Cerebellar cortex (tissue), 1 donor: ENCODE measurements at places on chromosomes 7 and 10.

DNA sequence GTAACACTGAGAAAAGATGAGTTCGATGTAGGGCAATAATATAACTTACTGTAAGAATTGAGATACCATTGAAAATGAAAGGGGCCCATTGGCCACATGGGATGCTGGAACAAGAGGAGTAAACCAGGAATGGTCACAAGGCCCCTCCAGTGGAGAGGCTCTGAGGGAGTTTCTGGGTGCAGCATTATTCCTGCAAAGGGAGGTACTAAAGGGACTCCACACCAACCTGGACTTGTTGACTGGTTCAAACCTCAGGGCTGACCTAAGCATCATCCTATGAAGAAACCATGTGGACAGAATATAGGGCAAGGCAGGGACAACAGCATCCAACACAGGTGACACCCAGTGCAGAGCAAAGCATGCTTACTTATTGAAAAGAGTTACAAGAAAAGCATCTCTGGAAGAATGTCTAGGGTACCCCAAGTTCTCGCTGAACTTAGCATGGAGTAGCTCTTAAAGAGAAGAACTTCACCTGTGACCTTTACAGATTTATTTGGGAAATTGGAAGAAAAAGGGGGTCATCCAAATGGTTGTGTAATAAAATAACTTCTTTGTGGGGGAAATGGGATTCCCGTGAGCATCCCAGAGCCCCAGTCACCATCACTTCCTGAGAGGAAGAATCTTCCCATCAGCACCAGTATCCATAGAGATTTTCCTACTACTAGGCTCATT, 34.7 kb downstream of the PRSS2 start:
- DNase-seq: no peak

DNA sequence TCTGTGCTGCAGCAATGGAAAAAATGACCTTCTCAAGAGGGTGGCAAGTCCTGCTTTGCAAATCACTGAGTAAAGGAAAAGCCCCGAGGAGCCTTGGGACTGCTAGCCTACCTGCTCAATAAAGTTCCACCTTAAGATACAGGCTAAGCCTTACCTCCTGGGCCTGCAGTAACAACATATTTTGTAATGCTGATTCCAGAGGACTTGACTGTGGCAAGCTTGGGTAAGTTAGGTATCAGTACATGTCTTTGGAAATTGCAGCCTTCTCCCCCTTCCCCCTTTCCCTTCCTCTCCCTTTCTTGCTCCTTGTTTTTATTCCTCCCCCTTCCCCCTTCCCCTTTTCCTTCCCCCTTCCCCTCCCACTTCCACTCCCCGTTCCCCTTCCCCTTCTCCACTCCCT, 126.2 kb downstream of the SORCS3 start:
- no peak for DNase-seq

DNA sequence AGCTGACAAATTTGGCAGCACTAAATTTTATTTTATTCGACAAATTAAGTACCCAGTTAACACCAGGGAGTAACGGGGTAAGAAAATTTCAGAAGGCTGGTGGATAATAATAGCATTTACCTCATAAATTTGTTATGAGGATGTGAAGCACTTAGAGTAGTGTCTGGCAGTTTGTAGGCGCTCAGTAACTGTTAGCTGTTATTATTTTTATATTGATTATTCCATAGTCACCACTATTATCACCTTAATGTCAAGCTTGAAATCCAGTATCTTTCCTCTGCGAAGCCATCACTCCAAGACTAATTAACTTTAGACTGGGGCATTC, 563 bp upstream of the COA1 start:
- DNase-seq: no peak

DNA sequence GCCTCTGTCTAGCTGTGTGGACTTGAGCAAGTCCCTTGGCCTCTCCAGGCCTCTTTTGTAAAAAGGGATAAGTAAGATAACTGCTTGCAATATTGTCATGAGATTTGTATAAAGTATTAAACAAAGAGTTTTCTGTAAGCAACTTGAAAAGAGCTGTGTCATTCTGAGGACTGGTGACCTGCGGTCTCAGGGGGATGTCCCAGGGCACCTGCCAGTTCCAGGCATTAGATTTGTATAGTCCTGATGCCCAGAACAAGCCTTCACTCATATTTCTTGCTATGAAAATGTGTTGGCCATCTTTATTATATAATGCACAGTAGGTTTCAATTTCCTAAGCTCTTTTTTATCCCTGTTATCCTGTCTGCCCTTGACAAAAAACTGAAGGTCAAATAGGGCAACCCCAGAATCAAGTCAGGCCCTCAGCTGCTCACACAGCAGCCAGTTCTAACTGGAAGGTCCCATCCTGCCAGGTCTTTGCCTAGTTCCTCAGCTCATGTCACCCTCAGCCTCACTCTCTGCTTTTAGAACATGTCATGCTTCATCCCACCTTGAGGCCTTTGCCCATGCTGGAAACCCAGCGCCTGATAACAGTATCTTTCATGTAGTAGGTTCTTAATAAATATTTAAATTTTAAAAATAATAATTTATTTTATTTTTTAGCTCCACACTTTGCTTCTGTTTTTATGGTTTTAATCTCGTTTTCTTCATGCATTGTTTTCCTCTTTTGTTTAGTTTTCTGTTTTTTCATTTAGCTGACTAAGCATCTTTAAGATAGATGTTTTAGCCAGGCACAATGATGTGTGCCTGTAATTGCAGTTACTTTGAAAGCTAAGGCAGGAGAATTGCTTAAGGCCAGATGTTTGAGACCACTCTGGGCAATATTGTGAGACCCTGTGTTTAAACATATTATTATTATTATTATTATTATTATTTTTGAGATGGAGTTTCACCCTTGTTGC, 87.5 kb upstream of the ZNF92 start:
- DNase-seq: no peak
